NCI-H1105 (cell line): ENCODE measurements at places on chromosomes 3 and 15.

DNA sequence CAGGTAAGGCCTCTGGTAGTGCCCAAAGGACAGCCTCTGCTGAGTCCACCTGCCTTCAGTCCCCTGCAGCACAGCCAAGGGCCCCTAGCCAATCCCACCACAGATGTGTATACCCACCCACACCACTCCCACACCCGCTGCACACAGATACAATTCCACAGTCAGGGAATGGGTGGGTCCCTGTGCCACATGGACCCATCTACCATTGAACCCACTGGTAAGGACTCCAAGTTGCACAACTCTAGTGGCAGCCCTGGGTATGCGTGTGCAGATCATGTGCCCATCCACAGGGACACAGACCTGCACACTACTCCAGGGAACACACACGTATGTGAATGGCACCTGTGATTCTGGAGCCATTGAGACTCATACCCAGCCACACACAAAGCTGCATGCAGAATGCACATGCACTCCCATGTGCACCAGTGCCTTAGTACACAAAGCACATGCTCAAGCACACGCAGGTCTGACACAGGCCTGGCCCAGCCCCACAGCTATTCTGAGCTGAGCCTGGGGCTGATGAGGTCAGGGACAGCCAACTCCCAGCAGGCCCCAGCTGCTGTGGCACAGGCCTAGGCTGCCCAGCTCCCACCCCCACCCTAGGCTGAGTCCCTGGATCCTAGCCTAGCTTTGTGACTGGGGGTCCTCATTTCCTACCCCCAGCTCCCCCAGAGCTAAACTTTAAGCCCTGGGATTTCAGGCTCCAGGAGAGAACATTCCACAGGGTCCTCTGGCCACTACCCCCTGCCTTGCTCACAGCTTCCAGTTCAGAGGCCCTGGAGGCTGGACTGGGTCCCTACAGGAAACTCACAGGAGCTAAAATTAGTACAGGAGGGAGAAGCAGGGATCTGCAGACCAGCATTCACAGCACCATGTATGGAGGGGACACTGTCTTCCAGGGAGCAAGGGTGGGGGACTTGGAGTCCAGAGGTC lies 2.7 kb upstream of the ALS2CL start:
- DNase-seq: no peak

DNA sequence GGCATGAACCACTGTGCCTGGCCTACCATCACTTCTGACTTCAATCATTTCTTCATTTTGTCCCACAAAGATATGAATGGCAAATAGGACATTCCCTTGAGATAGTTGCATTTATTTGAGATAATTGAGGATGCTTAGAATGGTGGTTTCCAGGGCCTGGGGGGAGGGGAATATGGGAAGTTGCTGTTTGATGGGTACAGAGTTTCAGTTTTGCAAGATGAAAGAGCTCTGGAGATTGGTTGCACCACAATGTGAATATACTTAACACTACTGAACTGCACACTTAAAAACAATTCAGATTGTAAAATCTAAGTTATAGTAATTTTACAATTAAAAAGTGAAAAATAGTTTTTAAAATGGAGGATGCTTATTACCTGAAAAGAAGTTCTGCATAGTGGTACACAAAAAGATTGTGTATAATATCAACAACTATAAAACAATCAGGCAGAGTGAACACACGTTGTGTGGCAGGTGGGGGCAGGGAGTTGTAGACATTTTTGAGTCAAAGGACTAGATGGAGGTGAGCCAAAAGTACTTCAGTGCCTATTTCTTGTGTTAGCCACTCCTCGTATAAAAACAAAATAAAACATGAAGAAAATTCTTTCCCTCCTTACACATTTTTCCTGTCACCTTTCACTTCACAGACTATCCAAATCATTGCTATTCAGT lies 18.5 kb upstream of the RIOX2 start:
- DNase-seq: no peak

- DNase-seq: no peak
Measured at GRCh38 chr3:10365791-10366190, 44.9 kb upstream of the SEC13 start.

GRCh38 chr3:149224736-149225594 lies 3.3 kb upstream of the CP start:
- no peak for DNase-seq

DNA sequence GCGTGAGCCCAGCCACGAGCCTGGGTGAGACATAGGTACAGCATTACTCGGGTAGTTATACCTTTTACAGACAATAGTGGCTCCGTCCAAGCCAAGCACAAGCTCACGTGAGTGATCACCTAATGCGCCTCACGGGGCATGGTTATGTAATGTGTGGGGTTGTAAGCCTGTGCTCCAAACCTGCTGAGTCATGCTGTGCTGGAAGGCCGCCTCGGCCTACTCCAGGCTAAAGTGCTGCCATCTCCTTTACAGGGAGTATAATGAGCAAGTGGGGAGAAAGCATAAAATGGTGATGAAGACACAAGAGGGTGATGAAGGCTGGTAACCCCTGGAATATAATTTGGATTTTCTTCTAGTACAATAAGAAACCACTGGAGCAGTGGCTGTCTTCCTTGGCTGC lies 175.8 kb upstream of the STT3B start:
- DNase-seq: no peak

- no peak for DNase-seq
Measured at GRCh38 chr15:37107744-37108380, 7.5 kb upstream of the MEIS2 start.

DNA sequence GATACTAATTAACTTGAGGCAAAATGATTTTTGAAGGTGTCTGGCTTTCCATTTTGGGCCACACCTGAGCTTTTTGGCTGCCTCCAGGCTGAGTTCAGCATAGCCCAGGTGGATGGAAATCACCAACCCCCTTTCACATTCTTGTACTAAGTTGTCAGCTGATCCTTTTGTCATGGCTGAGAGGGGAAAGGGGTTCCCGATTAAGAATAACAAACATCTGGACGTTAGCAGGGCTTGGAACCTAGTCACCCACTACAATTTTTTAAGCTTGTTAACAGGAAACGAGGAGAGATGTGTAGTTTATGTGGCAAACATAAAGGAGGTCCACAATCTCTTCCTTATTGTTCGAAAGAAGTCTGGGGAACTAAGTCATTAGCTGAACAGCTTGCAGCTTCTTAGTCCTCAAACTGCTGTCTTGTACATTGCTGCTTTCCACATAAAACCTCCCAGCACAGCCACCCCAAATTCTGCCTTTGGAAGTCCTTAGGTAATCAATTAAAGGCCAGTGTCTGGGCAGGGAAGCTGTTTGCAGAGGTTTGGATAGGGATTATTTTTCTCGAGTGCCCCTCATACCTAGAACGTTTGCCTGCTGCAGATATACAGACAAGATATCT lies 5.0 kb downstream of the NR2F2 start:
- no peak for DNase-seq

- no peak for DNase-seq
Measured at GRCh38 chr3:29186982-29187725, 93.7 kb upstream of the RBMS3 start.

- DNase-seq: no peak
Measured at GRCh38 chr3:101320475-101320874, at the start of gene IMPG2. IMPG2 (minus strand) TSS chr3:101320575; CDS start chr3:101320372, 203 bp downstream.

- DNase-seq: no peak
Measured at GRCh38 chr3:13451301-13451673, 28.8 kb upstream of the HDAC11 start.

DNA sequence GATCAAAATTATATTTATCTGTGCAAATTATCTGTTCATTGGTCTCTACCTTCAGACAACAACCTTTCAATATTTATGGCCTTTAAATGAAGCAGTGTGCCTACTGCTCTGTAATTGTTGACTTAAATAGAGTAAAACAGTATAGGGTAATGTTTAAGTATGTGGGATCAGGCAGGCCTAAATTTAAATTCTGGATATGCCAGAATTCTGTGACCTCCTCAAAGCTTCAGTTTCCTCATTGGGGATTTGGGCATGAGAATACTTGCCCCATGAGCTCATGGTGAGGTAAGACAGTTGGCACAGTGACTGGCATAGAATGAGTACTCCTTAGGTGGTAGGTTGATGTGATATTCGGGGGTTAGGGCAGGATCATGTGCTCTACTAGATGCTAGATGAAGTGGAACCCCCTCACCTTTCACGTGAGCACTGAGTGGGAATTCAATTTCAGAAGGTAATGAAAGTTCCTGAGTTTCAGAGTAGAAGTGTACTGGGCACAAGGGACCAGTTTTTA lies 14.9 kb downstream of the ARL8B start:
- no peak for DNase-seq

DNA sequence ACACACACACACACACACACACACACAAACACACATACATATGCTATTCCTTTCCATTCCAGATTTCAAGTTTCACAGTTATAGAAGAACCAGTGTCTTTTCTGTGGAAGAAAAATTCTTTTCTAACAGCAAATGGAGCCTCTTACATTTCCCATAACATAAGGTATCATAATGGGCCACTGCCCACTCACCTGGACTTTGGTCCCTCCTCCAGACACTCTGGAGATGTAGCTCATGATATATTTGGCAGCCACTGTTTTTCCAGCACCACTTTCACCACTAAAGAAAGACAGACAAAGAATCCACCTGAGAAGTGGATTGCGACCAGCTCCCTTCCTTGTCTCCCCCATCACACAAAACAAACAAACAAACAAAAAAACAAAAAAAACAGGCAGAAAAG lies 29.8 kb downstream of the LDHAL6B start:
- DNase-seq: no peak

DNA sequence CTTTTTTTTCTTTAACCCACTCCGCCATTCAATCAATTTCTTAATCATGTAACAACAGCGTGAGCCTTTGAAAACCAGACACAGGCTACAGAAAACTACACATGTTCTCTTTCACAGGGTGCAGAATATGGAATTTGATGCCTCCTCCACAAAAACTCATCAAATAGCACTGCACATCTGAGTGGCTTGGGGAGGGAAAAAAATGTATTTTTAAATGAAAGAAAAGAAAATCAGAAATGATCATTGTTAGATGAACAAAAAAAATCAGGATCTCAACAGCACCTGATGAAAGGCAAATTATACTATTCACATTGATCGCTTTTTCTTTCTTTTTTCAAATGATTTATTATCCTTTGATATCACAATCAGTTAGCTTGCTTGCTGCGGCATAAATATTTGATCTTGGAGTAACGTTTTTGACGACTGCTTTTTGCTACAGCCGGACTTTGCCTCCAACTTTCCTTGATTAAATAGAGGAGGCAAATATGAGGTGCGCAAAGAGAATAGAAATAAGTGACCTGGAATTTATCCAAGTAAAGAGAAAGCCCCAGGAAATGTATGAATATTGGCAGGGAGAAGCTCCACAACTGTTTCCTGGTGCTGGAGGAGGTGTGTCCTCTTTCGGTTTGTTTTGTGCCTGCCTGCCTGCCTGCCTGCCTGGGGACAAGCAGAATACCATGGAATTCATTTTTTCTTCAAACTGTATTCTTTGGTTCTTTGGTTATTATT lies 63.1 kb downstream of the EDEM1 start:
- no peak for DNase-seq
